ENCODE measurements at places on chromosomes 2 and 18.
A peak's percentile ranks its signal among the peaks of the same experiment; 100 is the strongest.

GRCh38 chr18:51051105-51051712 lies 21.2 kb downstream of the SMAD4 start:
- peak; percentile 25 for DNase-seq

GRCh38 chr18:13313006-13313686 lies 94.6 kb downstream of the LDLRAD4 start:
- DNase-seq: no peak

DNA sequence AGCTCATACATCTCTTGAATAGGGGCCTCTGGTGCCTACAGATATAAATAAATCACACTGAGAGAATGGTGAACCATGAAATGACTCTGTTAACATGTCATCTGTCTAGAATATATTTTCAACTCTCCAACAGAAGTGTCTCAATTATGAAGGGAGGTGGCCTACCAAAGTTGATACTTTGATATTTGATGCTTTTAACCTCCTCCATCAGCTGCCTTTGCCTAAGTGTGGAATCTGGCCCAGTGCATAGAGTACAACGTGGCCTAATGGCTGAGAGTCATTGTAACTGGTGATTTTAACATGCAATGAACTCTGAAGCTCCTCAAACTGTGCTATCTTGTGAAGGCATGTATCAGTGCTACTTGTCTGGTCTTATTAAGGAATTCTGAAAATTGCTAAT lies 93.4 kb downstream of the MYO3B start:
- no peak for DNase-seq

- DNase-seq: no peak
Observed at GRCh38 chr2:220365023-220365422, 737.6 kb downstream of the SLC4A3 start.

DNA sequence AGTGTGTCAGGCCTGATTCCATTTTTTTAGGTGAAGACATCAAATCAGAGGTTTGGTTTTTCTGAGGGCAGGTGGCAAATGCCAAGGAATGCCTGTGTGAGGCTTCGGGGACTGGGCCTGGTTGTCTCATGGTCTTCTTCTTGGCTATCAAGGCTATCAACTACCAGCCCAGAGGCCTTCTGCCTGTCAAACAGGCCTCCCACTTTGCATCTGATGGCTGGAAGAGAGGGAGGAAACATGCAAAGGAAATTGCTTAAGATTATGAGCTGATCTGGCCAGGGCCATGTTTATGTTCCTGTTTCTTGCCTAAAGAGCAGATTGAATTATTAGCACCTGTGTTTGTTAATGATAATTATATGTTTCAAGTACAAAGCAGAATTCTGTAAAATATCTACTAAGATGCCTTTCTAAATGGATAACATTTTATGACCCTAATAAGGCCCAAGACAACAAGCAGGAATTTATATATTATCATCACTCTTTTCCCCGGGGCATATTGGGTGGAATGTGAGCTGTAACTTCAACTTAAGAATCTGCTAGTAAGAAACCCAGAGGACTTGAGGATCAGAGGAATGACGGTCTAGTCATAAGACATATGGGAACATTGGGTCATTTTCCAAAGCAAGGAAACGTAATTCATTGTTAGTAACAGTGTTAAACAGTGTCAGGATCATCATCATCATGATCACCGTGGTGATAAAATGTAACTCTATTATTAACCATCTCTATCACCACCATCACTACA lies 123.2 kb downstream of the LYPD6B start:
- DNase-seq: no peak

GRCh38 chr2:189933911-189934399 lies 128.6 kb downstream of the MSTN start:
- peak; percentile 6 for DNase-seq

GRCh38 chr18:44733069-44733753 lies 52.5 kb downstream of the SETBP1 start:
- no peak for DNase-seq

GRCh38 chr2:9212661-9213411 lies 6.2 kb downstream of the ASAP2 start:
- no peak for DNase-seq

All from hindlimb muscle (tissue), 1 donor.